ENCODE measurements at places on chromosomes 16 and 17.

- no peak for DNase-seq
Observed at GRCh38 chr17:72654706-72655105, 437.8 kb downstream of the SLC39A11 start.

DNA sequence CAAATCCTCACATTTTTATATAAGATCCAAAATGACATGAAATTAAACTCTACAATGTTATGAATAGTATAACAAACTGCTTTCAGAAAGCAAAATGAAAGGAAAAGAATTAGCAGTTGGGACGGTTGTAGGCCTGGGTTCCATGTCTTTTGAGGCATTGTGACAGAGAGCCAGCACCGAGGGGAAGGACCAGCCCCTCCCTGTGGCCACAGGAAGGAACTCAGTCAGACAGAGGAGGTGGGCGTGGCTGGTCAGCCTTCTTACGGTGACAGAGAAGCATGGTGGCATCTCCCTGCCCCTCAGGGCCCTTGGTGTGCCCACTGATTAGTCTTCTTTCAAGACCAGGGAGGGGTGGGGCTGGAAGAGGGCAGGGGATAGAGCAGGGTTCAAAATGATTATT is 5.7 kb downstream of the ZNF319 start:
- DNase-seq: no peak

DNA sequence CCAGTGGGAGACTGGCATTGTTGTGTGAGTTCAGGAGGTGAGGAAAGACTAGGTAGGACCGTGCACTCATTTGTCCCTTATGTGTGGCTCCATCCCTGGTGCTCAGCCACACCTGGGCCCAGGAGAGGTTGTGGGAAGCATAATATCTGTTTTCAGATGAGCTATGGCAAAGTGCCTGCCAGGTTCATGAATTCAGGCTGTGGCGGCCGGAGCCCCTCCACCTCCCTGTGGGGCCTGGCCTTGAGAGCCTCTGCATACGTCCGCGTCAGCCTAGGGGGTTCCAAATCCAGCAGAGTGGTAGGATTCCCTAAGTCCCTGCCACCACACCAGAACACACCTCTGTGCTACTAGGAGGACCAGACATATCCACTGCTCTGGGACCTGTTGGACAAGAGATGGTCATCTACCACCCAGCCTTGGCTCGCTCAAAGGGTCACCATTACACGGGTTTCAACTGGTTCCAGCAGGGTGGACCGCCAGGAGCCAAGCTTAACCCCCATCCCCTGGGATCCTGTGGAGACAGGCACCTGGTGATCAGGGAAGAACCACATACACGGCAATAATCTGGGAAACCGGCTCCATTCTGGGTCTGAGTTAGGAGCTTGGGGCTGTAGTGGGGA is 2.0 kb downstream of the B3GNT9 start:
- DNase-seq: no peak

GRCh38 chr17:81053041-81053970 is 18.4 kb downstream of the BAIAP2 start:
- no peak for DNase-seq

DNA sequence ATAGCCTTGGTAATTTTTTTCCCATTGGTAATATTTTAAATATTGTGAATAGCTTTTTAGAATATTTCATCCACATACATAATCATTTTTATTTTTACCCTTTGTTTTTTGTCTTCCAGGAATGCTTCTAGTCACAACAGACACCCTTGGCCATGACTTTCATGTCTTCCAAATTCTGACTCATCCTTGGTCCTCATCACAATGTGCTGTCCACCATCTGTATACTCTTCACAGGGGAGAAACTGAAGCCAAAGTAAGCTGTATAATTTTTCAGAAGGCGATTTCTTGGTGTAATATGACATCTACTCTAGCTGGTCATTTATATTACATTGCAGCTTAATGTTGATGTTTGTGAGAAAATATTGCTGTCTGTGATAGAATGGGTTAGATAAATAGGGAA is 269.4 kb downstream of the BCAS3 start:
- DNase-seq: no peak

DNA sequence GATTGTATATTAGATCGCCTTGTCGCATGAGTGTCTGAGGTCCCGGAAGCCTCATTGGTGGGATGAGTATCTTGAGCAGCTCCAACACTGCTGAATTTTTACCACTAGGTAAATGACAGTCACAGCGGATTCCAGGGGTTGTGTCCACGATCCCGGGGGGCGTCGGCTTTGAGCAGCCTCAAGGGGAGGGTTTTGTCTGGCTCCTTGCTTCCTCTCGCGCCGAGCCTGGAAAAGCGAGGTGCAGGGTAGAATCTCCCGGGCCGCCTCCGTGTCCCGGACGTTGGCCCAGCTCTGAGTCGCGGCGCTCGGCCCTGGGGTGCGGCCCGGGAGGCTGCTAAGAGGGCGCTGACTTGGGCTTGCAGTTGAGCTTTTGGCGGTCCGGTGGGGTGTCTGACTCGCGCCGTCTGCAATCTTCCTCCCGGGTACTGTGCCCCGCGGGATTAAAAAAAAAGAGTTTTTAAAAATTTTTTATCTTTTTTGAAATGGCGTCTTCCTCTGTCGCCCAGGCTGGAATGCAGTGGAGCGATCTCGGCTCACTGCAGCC is 4.5 kb downstream of the OR1F1 start:
- no peak for DNase-seq

- DNase-seq: no peak
Observed at GRCh38 chr16:89319886-89320781, 102.6 kb downstream of the ZNF778 start.

DNA sequence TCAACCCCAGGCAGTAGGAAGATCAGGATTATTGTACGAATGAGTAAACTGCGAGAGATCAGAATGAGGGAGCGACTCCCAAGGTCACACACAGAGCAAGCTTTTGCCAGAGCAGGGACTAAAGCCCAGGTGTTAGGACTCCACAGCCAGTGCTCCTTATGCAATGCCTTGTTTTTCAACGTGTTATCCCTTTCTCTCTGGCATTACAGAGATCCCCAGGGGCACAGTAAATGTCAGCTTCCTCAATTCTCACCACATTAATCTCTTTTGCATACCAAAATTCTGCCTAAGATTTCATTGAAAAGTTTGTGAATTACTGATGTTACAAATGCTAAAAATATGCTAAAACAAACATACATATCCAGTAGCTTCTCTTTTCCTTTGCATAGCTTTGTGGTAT is 68.1 kb upstream of the CES5A start:
- DNase-seq: no peak

- no peak for DNase-seq
Observed at GRCh38 chr16:68907781-68908181, 64.5 kb downstream of the TANGO6 start.

Data from germinal center (tissue), 1 donor.